Osteocyte (in vitro differentiated cells): ENCODE measurements at places on chromosomes 3 and 15. TPM values are rescaled to one million over a fixed set of nuclear protein-coding genes. Genes with fewer than 3 reads are reported as not detected.

- peak; percentile 13 for DNase-seq
- peaks cover 46% of the 10 kb centered on the region for H3K4me1 ChIP-seq
- H3K36me3 ChIP-seq, result no peaks in the 10 kb centered on the region
Measured at GRCh38 chr15:80608688-80609087, 86.4 kb upstream of the ABHD17C start.

DNA sequence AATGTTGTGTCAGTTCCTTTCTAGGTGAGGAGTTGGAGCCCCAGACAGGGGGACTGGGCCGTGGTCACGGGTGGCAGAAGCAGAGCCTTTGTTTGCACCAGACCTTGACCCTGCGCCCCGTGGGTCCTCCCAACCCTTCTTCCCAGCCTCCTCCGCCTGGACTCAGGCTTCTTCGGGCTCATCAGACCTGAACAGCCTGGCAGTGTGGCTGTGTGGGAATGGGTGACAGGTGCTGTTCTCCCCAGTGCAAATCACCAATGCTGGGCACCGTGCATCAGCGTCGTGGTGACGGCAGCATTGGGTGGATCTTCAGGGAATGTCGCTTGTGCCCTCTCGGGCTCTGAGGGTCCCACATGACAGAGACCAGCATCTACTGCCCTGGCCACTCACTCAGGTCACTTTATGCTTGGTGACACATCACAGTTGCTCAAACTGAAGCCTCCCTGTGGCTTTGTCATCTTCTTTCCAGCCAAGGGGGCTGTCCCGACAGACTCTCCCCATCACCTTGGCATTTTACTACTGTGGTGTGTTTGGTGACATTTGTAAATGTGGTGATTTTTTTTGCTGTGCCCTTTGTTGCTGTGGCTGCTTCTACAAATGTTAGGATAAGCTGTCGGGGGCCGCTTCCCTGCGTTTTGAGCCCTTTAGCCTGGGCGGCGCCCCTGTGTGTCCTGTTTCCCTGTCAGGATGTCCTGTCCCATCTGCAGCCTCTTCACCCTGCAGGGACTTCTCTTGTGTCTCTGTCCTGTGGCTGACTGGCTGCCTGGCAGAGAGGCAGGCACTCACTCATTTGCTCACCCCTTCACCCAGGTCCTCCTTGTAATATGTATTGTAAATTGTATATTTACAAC lies 14.5 kb downstream of the APBA2 start:
- H3K4me1 ChIP-seq, result peaks cover 13% of the 10 kb centered on the region
- DNase-seq, result no peak
- H3K4me3 ChIP-seq, result no peak overlapping the region

DNA sequence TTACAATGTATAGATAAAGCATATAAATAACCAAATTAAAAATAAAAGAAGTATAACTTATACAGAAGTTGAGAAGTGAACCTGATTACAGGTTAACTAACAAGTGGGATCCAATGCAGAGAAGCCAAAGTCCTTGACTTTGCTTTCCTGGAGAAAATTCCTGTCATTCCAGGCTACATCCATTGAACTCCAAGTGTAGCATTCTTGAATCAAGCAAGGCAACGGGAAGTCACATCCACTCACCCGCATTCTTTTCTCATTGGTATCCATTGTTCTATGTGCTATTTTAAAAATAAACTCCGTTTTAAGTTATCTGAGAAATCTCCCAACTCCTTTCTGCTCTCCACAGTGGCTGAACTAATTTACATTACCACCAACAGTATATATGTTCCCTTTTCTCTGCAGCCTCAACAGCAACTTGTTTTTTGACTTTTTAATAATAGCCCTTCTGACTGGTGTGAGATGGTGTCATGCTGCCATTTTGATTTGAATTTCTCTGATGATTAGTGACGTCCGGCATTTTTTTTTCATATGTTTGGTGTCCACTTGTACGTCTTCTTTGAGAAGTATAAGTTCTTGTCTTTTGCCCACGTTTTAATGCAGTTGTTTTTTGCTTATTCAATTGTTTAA lies 534.3 kb downstream of the ROBO1 start:
- no peak overlapping the region for H3K27ac ChIP-seq
- H3K36me3 ChIP-seq, result peaks cover 5% of the 10 kb centered on the region
- no peaks in the 10 kb centered on the region for H3K27me3 ChIP-seq
- no peak overlapping the region for H3K4me3 ChIP-seq
- H3K4me1 ChIP-seq, result peaks cover 17% of the 10 kb centered on the region

DNA sequence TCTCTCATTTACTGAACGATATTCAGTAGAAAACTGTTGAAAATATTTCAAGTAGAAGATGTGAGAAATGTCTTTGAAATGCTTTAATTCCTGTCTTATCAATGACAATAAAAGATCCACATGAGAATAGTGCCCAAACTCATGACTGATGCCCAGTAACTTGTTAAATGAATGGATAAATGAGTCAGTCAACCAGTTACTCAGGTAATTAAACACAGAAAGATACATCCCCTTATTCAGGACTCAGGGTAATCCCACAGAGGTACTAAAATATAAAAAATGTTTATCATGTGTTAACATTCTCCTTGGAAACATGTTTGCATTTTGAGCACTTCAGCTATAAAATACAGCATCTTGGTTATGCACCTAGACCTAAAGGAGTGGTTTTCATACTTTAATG lies 169.5 kb downstream of the MBNL1 start:
- H3K27me3 ChIP-seq, result no peaks in the 10 kb centered on the region
- no peak overlapping the region for H3K27ac ChIP-seq
- DNase-seq, result no peak
- H3K4me3 ChIP-seq, result no peak overlapping the region
- peaks cover 27% of the 10 kb centered on the region for H3K36me3 ChIP-seq

DNA sequence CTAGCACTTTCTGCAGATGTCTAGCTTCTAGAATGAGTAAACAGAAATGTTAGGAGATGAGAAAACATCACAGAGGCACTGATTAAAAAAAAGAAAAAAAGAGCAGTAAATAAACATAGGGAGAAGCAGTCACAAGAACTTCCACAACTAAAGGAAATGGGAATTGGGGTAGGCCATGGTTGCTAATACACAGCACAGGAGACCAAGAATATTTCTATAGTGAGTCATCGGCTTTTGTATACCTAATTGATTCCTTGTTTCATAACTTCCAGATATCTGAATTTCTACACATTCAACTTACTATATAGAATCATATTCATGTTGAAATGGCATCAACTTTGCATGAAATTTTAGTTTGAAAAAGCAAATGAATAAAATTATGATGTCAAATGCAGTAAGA lies 47.3 kb upstream of the TCF12 start:
- no peaks in the 10 kb centered on the region for H3K36me3 ChIP-seq
- peaks cover 14% of the 10 kb centered on the region for H3K4me1 ChIP-seq

DNA sequence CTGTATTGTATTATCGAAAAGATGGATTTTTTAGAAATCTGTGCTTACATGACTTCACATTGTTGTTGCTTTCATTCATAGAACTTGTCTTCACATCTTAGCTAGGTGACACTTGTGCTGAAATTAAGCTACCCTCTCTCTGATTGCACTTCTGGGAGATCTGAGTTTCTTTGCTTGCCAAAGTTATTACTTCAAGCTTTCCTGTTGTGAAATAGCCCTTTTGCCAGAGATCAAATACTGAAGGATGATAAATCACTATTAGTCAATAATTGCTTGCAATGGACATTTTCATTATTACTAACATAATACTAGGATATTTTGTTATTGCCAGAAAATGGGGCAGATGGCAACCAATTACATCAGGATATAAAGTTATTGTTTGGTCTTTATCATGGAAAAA lies 34.7 kb downstream of the PIK3CA start:
- H3K4me3 ChIP-seq, result no peak overlapping the region
- peaks cover 2% of the 10 kb centered on the region for H3K36me3 ChIP-seq
- DNase-seq, result no peak
- no peak overlapping the region for H3K27ac ChIP-seq

DNA sequence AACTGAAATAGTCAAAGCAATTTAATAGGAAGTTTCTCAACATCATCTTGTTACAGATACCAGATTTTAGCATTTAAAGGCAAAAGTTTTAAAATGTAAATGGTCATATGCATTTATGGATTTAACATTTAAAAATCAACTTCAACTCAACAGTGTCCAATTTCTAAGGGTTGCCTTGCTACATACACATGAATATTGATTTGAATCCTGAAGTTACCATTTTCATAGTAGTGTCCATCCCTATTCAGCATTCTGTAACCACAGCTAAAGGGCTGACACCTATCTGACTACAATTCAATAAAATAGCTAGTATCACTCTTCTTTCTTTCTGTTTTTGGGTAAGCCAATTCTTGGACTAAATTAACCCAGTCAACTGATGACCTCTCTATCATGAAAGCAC lies 164.0 kb upstream of the CFAP20DC start:
- peaks cover 13% of the 10 kb centered on the region for H3K27me3 ChIP-seq
- H3K36me3 ChIP-seq, result no peaks in the 10 kb centered on the region
- H3K4me1 ChIP-seq, result no peaks in the 10 kb centered on the region
- no peak for DNase-seq
- H3K27ac ChIP-seq, result no peak overlapping the region

- H3K4me1 ChIP-seq, result no peaks in the 10 kb centered on the region
- no peak for DNase-seq
- H3K4me3 ChIP-seq, result no peak overlapping the region
- H3K36me3 ChIP-seq, result no peaks in the 10 kb centered on the region
- no peak overlapping the region for H3K27ac ChIP-seq
Measured at GRCh38 chr3:111438283-111438682, 103.7 kb upstream of the CD96 start.

- H3K4me1 ChIP-seq, result no peaks in the 10 kb centered on the region
- no peaks in the 10 kb centered on the region for H3K27me3 ChIP-seq
- no peak for DNase-seq
- no peaks in the 10 kb centered on the region for H3K36me3 ChIP-seq
- H3K27ac ChIP-seq, result no peak overlapping the region
- H3K4me3 ChIP-seq, result no peak overlapping the region
Measured at GRCh38 chr3:104080088-104080626, 1286.6 kb upstream of the ALCAM start.

DNA sequence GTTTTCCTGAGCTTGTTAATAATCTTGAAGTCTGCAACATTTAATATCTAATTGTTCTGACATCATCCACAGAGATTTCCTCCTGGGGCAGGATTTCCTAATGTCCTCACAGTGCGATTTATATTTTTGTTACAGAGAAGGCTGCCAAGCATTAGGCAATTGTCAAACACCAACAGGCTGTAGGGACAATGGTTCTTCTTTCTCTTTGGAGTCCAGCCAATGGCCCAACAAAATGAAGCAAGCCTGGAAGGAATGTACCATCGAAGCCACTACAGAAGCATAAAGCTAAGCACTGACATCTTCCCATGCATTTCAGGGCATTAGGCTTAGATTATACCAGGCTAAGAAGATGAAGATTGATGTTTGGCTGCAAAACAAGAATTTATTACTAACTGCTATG lies 173.0 kb upstream of the FRMD4B start:
- H3K4me3 ChIP-seq, result no peak overlapping the region
- no peak for DNase-seq
- H3K4me1 ChIP-seq, result no peaks in the 10 kb centered on the region
- no peaks in the 10 kb centered on the region for H3K36me3 ChIP-seq

GRCh38 chr15:48823237-48823636 lies 12.4 kb upstream of the CEP152 start:
- no peak overlapping the region for H3K27ac ChIP-seq
- peaks cover 11% of the 10 kb centered on the region for H3K4me1 ChIP-seq
- no peak overlapping the region for H3K4me3 ChIP-seq
- H3K36me3 ChIP-seq, result no peaks in the 10 kb centered on the region
- no peaks in the 10 kb centered on the region for H3K27me3 ChIP-seq
- no peak for DNase-seq

CCDC13 gene
- 0.30 TPM in 1 of 2 replicates, not detected in the other for total RNA-seq

- H3K27me3 ChIP-seq, result no peaks in the 10 kb centered on the region
- no peak overlapping the region for H3K4me3 ChIP-seq
- H3K27ac ChIP-seq, result no peak overlapping the region
Measured at GRCh38 chr3:113136071-113136470, 75.3 kb upstream of the BOC start.

GRCh38 chr3:72454441-72454840 lies 393.8 kb downstream of the SHQ1 start:
- no peak overlapping the region for H3K4me3 ChIP-seq
- no peak for DNase-seq
- H3K27ac ChIP-seq, result no peak overlapping the region
- H3K36me3 ChIP-seq, result no peaks in the 10 kb centered on the region
- no peaks in the 10 kb centered on the region for H3K4me1 ChIP-seq

THAP10 gene
- total RNA-seq, result 1.5 and 1.7 TPM in 2 replicates

GRCh38 chr15:63402498-63403253 lies 21.0 kb upstream of the CA12 start:
- no peaks in the 10 kb centered on the region for H3K36me3 ChIP-seq
- H3K4me3 ChIP-seq, result no peak overlapping the region
- no peaks in the 10 kb centered on the region for H3K27me3 ChIP-seq
- peaks cover 18% of the 10 kb centered on the region for H3K4me1 ChIP-seq
- no peak for DNase-seq

- peak overlapping the region; percentile 78 for H3K27ac ChIP-seq
- peaks cover 27% of the 10 kb centered on the region for H3K4me1 ChIP-seq
- no peaks in the 10 kb centered on the region for H3K36me3 ChIP-seq
- no peak for DNase-seq
Measured at GRCh38 chr3:162491952-162492351, 995.3 kb downstream of the OTOL1 start.

HES1 gene
- total RNA-seq, result 41.0 and 51.6 TPM in 2 replicates

DNA sequence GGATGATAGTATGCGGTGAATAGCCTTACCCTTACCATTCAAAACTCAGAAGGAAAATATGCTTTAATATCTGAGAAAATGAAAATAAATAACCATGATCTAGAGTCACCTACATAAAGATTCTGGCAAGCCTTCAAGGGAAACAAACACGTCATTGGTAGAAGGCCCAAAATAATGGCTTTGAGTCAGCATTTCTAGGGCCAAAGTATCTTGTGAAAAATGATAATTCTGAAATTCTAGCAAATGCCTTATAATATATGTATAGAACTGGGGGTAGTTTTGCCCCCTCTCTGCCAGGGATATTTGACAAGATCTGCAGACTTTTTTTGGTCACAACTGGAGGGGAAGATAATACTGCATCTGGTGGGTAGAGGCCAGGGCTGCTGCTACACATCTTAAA lies 15.4 kb downstream of the PLSCR1 start:
- H3K27me3 ChIP-seq, result no peaks in the 10 kb centered on the region
- H3K36me3 ChIP-seq, result peaks cover 28% of the 10 kb centered on the region
- no peak overlapping the region for H3K4me3 ChIP-seq
- DNase-seq, result no peak
- H3K4me1 ChIP-seq, result peaks cover 5% of the 10 kb centered on the region

PLA2G4E gene
- total RNA-seq, result not detected in 2 replicates

GRCh38 chr15:62533687-62534086 lies 368.6 kb upstream of the C2CD4B start:
- no peaks in the 10 kb centered on the region for H3K27me3 ChIP-seq
- H3K36me3 ChIP-seq, result no peaks in the 10 kb centered on the region
- H3K27ac ChIP-seq, result no peak overlapping the region
- peaks cover 6% of the 10 kb centered on the region for H3K4me1 ChIP-seq
- H3K4me3 ChIP-seq, result no peak overlapping the region

DNA sequence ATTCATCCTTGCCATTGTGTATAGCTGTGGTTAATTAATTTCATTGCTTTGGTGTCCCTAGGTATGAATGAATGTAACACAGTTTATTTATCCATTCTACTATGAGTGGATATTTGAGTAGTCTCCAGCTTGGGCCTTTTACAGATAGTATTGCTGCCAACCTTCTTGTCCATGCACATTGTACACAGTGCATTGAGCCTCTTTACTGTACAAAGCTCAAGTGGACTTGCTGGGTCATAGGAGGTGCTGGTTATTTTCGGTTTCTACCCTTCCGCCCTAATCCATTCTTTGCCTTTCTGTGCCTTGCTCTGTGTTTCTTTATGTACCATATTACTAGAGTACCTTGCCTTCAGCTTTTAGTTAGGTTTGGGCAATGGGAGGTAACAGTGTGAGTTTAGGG lies 60.7 kb downstream of the DUT start:
- no peaks in the 10 kb centered on the region for H3K27me3 ChIP-seq
- peak overlapping the region; percentile 52 for H3K27ac ChIP-seq
- H3K4me3 ChIP-seq, result no peak overlapping the region
- H3K4me1 ChIP-seq, result peaks cover 76% of the 10 kb centered on the region

CEMIP gene
- total RNA-seq, result 445 and 457 TPM in 2 replicates
